ENCODE measurements at places on chromosomes 6 and 20.

DNA sequence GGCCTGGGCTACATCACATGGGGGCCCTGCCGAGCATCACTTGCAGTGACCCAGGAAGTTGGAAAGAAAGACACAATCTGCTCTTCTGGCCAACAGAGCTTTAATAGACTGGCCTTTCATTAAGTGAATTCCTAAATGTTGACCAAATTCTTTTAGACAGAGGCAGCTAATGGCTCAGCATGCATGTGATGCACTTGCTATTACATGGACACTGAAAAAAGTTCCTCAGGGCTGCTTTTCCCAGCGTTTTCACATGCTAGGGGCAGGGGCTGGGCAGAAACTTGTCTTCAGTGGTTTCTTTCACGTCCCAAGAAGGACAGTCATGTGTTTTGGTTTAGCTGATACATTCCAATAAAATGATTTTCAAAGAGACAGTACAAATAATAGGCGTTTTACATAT lies 651.0 kb upstream of the SLC35B3 start:
- no peak for DNase-seq

GRCh38 chr20:62644802-62645496 lies 2.6 kb downstream of the SLCO4A1 start:
- no peak for DNase-seq

GRCh38 chr6:71888756-71889340 lies 2.5 kb downstream of the RIMS1 start:
- no peak for DNase-seq

- no peak for DNase-seq
These were observed 111.4 kb upstream of the EMILIN3 start for GRCh38 chr20:41478026-41478425.

DNA sequence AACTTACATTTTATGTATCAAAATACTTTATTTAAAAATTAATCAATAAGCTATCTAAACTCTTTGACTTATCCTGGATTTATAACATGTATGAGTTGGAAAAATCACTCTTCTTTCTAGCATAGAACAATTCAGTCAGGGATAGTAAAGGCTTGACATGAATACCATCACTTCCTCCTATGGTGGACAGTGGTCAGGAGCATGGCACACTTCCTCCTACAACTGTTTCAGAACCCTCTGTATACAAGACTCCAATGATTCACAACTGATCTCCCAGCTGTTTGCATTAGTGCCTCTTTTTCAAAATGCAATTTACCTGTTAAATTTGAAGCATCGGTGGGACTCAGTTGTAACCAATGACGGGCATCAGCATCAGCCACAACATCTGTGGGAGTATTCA lies 129.7 kb downstream of the RALGAPA2 start:
- no peak for DNase-seq

DNA sequence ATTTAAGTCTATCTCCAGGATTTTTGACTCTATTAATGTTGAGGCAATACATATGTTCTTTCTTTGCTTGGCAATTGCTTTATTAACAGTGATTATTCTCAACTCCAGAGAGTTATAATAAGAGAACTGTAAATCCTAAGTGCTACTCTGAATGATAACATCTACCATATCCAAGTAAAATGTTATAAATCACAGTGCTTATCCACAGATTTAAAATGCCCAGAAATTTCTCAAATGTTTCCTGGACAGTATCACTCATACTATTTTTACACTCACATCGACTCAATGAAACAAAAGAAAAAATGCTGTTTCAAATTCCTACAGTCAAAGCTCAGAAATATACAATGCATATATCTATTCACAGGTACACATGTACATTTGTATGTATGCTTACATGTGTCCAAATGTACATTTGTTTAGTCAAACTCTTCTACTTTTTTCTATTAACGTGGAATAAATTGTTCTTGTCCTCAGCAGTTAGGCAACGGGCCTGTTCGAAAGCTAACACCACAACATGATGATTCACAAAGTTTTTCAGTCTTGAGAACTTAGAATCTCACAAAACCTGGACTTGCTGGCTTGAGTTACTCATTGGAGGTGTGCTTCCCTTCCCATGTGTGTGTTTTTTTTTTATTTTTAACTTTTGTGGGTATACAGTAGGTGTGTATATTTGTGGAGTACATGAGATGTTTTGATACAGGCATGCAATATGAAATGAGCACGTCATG lies 193.0 kb downstream of the GJA10 start:
- DNase-seq, result no peak

GRCh38 chr20:38108438-38108985 lies 56.6 kb downstream of the TGM2 start:
- DNase-seq, result peak; percentile 38

- DNase-seq, result no peak
These were observed 20.5 kb upstream of the PYGB start for GRCh38 chr20:25227317-25227831.

GRCh38 chr20:34310481-34311117 lies 7.4 kb upstream of the AHCY start:
- no peak for DNase-seq

- no peak for DNase-seq
These were observed 88.8 kb downstream of the PRSS35 start for GRCh38 chr6:83601119-83601518.

GRCh38 chr6:30544666-30545272 lies 11.5 kb downstream of the GNL1 start:
- no peak for DNase-seq

GRCh38 chr6:9593554-9593953 lies 821.3 kb downstream of the TFAP2A start:
- DNase-seq, result no peak

- no peak for DNase-seq
These were observed 3.9 kb upstream of the PHACTR3 start for GRCh38 chr20:59600472-59600871.

GRCh38 chr6:134103006-134103405 lies 50.6 kb upstream of the SLC2A12 start:
- DNase-seq, result no peak

GRCh38 chr6:38671885-38672467 lies 31.0 kb downstream of the GLO1 start:
- DNase-seq, result peak; percentile 17
